ENCODE measurements at places on chromosomes 1 and 21.

DNA sequence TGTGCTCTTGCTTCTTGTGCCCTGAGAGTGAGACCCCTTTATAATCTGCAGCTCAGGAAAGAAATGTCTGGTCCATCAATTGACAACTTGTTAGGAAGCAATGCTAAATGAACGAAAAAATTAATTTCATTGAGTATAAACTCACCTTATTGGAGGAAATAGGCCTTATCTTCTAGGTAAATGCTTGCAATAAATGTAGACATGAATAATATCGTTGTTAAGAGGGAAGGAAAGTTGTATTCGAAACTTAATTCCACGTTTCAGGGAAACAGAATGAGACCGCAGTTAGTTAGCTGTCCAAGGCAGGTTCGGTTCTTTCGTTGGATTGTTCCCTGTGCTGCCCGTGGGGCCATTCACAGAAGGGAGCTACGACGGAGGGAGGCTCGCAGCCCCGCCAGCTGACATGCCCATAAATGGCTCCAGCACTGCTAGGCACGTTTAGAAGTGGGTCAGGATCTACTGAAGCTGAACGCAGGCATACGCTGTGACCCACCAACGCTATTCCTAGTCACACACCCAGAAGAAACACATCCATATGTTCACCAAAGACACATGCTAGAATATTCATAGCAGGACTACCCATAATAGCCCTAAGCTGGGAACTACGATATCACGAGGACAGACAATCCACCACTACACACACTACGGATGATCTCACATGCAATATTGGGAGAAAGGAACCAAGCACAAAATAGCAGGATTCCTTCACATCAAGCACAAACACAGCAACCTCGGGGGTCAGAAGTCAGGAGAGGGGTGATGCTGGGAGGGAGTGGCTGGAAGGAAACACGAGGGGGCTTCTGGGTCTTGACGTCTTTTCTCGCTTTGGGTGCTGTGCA, 56.2 kb upstream of the LBR start:
- H3K27ac ChIP-seq: no peak overlapping the region
- no peak overlapping the region for H3K4me3 ChIP-seq
- no peaks in the 10 kb centered on the region for H3K27me3 ChIP-seq
- DNase-seq: no peak

DNA sequence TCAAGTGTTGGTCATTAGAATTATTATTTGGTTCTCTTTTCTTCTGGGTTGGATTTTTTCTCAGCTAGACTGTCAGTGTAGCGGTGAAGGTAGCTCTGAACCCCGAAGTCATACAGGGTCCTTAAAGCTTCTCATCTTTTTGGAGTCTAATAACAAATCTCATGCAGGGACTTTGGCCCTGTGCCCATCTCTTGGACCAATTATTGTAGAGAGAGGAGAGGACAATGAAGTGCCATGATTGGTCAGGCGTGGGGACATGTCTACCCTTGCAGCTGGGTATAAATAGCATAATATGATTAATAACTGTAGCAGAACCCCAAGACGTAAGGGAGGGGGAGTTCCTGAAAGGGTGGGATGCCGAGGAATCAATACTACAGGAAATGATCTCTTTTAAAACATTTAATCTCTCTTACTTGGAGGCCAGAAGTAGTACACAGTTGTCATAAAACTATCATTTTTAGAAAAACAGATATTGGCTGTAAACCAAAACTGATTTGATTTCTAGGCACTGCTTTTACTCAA, 8.8 kb downstream of the MAGI3 start:
- DNase-seq: no peak
- H3K27me3 ChIP-seq: peaks cover 38% of the 10 kb centered on the region
- H3K4me1 ChIP-seq: no peaks in the 10 kb centered on the region

GRCh38 chr1:217419194-217419551, 211.7 kb downstream of the GPATCH2 start:
- DNase-seq: no peak
- H3K36me3 ChIP-seq: no peaks in the 10 kb centered on the region
- peaks cover 7% of the 10 kb centered on the region for H3K27me3 ChIP-seq
- no peaks in the 10 kb centered on the region for H3K4me1 ChIP-seq

DNA sequence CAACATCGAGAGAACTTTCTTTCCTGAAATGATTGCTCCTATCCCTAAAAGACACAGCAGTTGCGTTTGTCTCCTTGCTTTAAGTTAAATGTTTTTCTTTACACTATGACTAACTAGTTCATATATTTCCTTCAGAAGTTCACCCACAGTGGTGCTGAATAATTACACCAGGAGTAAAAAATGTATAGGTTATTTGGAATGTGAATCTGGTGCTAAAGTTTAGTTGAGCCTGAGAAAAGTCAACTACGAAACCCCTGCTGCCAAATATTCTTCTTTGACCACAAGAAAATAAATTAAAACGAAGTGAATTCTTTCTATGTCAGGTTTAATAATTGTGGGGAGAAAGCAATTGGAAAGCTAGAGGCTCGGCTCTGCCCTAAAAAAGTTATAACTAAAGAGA, 52.8 kb downstream of the C4BPA start:
- H3K4me1 ChIP-seq: no peaks in the 10 kb centered on the region
- no peaks in the 10 kb centered on the region for H3K36me3 ChIP-seq
- H3K27me3 ChIP-seq: peaks cover 2% of the 10 kb centered on the region
- H3K27ac ChIP-seq: no peak overlapping the region

- no peaks in the 10 kb centered on the region for H3K36me3 ChIP-seq
- H3K27ac ChIP-seq: no peak overlapping the region
- no peaks in the 10 kb centered on the region for H3K4me1 ChIP-seq
These were observed 89.4 kb downstream of the OMA1 start for GRCh38 chr1:58457023-58457635.
